ENCODE measurements at places on chromosomes 12 and 14.

DNA sequence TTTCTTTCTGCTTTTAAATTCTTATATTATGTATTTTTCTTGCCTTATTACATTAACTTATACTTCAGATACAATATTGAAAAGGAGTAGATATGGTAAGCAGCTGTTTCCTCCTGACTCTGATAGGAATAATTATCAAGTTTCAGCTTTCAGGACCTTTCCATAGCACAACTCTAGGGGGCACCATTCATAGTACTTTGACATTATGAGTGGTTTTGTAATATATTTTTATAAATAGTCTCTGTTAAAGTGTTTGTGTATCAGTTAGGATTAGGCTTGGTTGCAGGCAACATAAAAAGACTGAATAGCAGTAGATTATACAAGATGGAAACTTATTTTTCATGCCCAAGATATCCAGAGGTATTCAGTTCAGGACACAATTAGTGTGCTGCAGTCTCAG lies 27.9 kb upstream of the PARP11 start:
- DNase-seq, result no peak

- peak; percentile 85 for DNase-seq
Observed at GRCh38 chr12:4271717-4272423, 1.7 kb upstream of the CCND2 start.

- no peak for DNase-seq
Observed at GRCh38 chr12:7130701-7131501, 730 bp downstream of the CLSTN3 start.

DNA sequence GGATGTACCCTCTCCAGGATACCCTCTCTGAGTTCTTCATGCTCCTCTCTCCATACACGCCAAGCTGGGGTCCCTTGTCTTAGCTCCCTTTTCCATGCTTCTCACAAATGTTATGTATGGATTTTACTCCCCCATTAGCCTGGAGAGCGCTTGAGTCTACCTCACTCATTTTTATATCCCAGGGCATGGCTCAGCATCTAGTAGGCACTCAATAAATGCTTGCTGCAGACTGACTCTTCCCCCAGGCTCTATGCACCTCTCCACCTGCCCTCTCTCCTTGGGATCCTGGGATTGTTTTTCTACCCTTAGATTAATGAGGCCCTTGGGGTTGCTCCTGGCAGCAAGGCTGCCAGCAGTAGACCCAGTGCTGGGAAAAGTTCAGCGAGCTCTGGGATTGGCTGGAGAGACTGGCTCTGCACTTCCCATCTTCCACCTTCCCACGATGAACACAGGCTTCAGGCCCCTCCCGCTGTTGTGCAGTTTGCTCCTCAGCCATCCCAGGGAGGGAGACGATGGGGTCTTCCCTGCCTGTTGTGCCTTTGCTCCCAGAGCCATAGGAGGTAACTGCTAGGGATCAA lies 2.2 kb downstream of the NRIP2 start:
- no peak for DNase-seq

GRCh38 chr12:54032627-54033100 lies at the start of gene HOXC5:
HOXC5 (plus strand) TSS chr12:54033050; CDS start chr12:54033123, 73 bp downstream.
- DNase-seq, result peak; percentile 47

DNA sequence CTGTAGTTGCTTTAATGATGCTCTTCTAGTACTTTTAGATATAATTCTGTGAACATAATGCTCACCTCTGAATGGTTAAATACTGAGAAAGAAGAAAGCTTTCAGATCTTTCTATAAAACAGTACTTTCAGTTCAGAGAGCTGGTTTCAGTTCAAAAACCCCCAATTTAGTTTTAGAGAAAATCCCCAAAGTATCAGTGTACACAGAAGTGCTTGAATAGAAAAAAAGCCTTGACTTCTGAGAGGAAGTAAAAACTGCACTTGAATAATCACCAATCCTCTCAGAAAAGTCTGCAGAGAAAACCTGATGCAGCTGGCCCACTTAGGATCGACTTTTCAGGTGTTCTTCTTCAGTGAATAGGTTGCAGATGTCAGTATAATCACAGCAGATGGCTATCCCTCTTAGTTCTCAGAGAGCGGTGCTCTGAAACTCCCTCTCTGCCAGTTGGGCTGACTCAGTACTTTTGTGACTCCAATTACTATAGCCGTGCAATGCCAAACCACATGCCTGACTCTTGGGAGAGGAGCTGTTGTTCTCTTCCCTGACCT lies 616.3 kb downstream of the LRFN5 start:
- DNase-seq, result no peak

DNA sequence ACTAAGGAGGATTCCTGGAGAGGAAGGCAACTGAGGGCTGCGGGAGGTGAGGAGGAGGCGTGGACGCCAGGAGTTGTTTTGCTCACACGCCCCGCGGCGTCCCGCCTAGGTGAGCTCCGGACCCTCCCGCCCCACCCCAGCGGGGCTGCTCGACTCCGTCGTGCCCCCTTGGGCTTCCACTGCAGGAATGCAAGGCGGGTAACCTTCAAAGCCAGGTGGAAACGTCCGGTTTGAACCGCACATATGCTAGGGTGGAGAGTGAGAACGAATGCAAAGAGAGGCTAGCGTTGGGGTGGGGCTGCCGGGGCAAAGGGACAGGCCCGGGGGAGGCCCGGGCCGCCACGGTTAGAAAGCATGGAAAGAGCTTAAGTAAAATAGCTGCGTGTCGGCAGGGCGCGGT lies 5.4 kb upstream of the DPPA3 start:
- no peak for DNase-seq

- DNase-seq, result no peak
Observed at GRCh38 chr14:58865514-58866281, 227.9 kb downstream of the DACT1 start.

DNA sequence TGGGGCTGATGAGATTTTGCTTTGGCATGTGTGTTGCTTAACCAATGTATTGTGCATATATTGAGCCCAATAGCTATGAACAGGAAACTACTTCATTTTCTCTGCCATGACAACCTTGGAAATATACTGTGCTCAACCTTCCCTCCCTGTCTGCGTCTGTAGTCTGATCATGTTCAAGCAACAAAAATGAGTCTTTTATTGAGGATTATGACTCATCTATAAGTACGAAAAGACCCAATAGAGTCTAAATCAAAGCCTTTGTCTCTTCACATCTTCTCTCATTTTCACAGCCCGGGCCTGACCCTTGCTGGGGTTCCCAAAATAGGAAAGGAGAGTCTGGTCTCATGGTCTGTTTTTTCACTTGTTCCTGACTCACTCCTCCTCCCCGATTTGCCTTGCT lies 158.2 kb downstream of the CAND1 start:
- no peak for DNase-seq

- peak; percentile 79 for DNase-seq
Observed at GRCh38 chr14:60094306-60094897, 2.7 kb downstream of the PCNX4 start.

DNA sequence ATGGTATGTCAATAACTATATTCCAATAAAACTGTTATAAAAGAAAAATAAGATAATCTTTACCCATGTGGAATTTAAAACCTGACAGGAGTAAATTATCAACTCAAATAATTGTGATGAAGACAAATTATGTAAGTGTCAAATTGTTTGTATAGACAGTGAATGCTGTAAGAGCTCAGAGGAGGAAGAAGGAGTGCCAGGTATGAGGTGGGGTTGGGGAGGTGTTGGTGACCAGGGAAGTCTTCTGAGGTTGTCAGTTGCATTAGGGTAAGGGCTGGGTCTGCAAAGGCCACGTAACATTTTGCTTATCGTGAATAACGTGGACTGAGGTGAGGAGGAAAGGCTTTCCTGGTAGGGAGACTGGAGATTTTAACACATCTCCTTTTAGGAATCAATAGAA lies 2.5 kb upstream of the MAX start:
- no peak for DNase-seq

DNA sequence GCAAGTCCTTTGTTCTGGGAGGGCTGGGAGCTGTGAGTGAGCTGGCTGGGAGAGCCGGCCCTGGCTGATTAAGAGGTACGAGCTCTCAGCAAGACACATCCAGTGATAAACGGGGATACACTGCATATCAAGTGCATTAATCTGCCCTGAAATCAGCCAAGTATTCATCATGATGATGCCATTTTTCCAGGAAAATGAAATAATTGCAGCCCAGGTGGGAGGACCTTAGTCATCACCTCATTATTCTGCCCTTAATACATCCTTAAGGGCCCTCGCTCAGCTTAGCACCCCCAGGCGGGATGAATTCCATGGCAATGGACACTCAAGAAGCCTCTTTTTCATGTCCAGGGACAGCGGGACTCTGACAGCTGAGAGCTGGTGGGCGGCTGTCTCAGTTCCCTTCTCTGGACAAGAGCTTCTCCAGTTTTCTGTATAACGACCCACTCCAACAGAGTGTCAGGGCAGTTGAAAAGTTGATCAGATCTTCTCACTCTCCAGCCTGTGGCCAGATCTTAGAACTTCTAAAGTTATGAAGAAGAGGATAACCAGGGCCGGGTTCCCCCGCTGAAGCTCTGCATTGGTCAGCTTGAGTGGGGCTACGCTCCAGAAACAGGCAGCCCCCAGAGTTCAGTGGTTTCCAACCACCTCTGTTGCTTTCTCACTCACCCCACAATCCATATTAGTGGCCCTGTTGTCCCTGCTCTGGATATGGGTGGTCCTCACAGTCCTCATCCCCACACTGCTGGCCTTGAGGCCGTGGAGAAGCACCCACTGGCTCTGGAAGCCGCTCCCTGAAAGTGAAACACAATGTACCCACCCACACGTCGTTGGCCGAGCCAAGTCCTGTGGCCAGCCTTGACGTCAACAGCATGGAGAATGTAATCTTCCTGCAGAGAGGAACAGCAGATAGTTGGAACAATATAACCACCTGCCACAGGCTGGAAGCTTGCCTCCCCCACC lies 306.2 kb upstream of the DIO3 start:
- DNase-seq, result no peak

DNA sequence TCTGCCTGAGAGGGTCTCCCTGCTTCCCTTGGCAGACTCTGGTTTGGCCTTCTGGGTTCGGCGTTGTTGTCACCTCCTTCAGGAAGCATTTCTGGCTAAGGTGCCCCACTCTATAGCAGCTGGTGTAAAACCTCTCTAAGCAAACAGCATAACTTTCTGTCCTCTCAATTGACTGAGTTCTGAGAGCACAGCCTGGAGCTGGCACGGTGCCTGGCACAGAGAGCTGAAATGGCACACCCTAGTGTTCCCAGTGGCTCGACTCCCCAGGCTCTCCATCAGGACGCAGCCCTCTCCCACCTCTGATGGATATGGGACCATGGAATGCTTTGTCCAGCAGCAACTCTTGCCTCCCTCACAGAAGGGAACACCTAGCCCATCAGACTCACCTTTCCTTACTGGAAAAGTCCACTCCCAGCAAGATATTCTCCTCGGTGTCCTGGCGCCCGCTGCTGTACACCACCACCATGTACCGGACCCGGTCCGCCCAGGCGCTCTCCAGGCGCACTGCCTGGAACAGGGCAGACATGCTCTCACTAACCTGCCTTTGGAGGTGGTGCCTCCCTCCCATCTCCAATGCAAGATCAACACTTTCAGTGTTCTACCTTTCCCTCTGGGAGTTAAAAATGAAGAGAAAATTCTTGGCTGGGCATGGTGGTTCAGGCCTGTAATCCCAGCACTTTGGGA lies 40.6 kb downstream of the SSH1 start:
- no peak for DNase-seq

- no peak for DNase-seq
Observed at GRCh38 chr14:103385929-103386712, 906 bp downstream of the MARK3 start.

- DNase-seq, result no peak
Observed at GRCh38 chr12:131217024-131217586, 263.4 kb downstream of the ADGRD1 start.

- DNase-seq, result no peak
Observed at GRCh38 chr14:31879661-31880348, 197.3 kb upstream of the ARHGAP5 start.

DNA sequence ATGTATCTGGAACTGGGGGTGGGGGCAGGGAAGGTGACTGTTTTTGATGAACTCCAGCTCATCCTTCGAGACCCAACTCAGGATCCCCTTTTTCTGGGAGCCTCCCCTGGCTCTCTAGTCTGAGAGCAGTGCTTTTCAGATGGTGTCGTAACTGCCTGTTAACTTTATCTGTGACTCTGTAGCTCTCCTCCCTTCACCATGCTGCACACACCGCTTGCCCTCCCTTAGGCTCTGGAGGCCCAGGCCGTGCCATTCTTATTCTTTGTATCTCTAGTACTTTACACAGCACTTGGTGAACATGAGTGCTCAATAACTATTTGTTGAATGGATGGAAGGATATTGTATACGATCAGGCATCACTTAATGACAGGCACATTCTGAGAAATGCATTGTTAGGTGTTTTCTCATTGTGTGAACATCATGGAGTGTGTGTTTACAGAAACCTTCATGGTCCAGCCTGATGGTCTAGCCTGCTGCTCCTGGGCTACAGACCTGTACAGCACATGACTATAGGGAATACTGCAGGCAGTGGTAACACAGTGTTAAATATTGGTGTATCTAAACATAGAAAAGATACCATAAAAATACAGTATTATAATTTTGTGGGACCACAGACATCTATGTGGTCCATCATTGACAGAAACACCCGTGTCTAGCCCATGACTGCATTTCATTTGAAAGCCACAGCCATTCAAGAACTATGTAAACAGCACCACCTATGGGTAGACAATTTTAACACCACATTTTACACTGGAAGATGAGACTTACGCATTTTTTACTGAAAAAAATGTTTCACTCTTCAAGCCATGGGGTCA lies 91.8 kb downstream of the EML1 start:
- peak; percentile 60 for DNase-seq

GRCh38 chr14:23299986-23300686 lies 2.5 kb downstream of the PPP1R3E start:
- DNase-seq, result no peak

GRCh38 chr14:28308734-28309133 lies 457.9 kb upstream of the FOXG1 start:
- DNase-seq, result no peak

DNA sequence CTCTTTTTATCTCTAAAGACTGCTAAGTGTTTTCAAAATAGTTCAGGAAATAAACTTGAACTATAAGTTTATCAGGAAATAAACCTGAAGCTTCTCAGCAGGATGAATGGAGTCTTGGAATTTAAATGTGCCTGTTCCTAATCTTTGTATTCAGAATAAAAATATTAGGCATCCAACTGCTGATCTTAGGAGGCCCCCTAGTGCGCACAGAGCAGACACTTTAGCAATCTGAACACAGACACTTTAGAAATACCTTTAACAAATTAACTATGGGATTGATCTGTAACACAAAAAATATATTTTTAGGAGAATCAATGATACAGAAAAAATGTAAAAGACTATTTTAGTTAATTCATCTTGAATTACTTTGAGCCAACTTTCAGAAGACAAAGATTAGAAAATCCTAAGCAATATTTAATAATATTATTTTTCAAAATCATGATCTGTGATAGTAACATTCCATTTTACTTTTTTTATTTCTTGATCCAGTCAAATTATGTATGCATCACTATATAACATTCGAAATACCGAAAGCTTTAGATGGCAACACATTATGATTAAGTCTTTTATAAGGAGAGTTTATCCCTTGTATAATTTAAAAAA lies 80.9 kb downstream of the SLC41A2 start:
- DNase-seq, result peak; percentile 38

DNA sequence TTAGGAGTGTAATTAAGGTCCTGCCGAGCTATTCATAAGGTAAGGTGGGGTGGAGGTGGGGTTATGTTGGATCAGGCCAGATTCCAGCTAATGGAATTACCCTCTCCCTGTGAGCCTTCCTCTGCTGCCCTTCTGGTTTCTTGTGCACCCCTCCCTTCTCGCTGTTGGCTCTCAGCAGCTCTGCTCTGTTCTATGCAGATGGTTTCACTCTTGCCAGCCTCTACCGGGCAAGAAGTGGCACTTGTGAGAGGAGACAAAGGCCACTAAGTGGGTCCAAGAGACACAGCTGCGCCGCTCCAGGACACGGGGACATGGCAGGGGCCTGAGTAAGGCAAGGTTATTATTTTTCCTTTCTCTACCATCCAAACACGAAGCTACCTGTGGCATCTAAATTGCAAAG lies 334.4 kb downstream of the EMP1 start:
- no peak for DNase-seq

- DNase-seq, result no peak
Observed at GRCh38 chr12:120720234-120720986, 5.2 kb upstream of the ACADS start.
